ENCODE measurements at places on chromosomes 7 and 10. TPM values are rescaled to one million over a fixed set of nuclear protein-coding genes. Genes with fewer than 3 reads are reported as not detected.

GRCh38 chr10:8617792-8618191 is 563.3 kb downstream of the GATA3 start:
- no peak overlapping the region for H3K27ac ChIP-seq
- no peaks in the 10 kb centered on the region for H3K27me3 ChIP-seq
- H3K36me3 ChIP-seq, result no peaks in the 10 kb centered on the region

The MSMB gene
- not detected for total RNA-seq

DNA sequence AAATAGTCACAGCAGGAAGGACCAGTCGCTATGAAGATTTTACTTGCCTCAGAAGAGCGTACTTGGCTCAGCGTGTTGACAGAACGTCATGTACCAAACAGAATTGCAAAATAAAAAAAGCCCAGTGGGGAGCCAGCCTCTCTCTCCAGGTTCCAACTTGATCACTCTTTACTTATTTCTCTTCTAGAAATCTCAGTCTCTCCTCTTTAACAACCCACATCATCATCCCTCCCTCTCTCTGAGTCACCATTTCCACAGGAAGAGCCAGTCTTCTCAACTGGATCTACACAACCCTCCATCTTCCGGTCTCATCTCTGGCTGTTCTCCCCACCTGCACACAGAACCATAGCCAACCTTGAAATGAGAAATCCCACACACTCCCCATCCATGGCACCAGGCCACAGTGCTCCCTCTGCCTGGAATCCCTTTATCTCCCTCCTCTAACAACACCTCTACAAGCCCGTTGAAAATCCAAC is 718.3 kb downstream of the GRID1 start:
- DNase-seq, result no peak
- H3K4me3 ChIP-seq, result no peak overlapping the region
- H3K4me1 ChIP-seq, result no peaks in the 10 kb centered on the region

- peak; percentile 18 for DNase-seq
- H3K27ac ChIP-seq, result no peak overlapping the region
- H3K27me3 ChIP-seq, result no peaks in the 10 kb centered on the region
- H3K4me1 ChIP-seq, result peaks cover 17% of the 10 kb centered on the region
- H3K36me3 ChIP-seq, result peaks cover 11% of the 10 kb centered on the region
These were observed 241.3 kb downstream of the FANK1 start for GRCh38 chr10:126137562-126138221.

GRCh38 chr10:89783406-89783805 is 82.0 kb downstream of the KIF20B start:
- H3K4me1 ChIP-seq, result peaks cover 7% of the 10 kb centered on the region
- no peaks in the 10 kb centered on the region for H3K27me3 ChIP-seq
- H3K4me3 ChIP-seq, result no peak overlapping the region
- H3K27ac ChIP-seq, result no peak overlapping the region
- H3K36me3 ChIP-seq, result no peaks in the 10 kb centered on the region

DNA sequence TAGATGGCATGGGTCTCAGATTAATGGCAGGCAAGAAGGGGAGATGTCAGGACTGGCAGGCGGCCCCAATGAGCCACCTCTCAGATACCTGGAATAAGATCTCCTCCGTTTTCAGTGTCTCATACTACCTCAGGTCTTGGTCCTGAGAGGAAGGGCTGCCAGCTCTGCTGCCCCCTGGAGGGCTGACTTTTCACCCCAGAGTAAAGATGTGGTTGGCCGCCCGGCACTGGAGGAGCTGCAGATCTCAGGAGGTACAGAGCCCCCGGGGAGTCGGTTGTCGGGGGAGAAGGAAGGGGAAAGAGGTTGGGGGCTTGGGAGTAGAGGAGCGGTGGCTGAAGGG is 642 bp upstream of the COL13A1 start:
- no peaks in the 10 kb centered on the region for H3K27me3 ChIP-seq
- H3K27ac ChIP-seq, result no peak overlapping the region
- H3K4me3 ChIP-seq, result peak overlapping the region; percentile 83
- peak; percentile 70 for DNase-seq

The CHRM2 gene
- total RNA-seq, result 5.2 TPM

GRCh38 chr10:33487014-33487776 is 152.7 kb upstream of the NRP1 start:
- no peak overlapping the region for H3K27ac ChIP-seq
- peaks cover 16% of the 10 kb centered on the region for H3K4me1 ChIP-seq
- DNase-seq, result peak; percentile 23
- H3K36me3 ChIP-seq, result no peaks in the 10 kb centered on the region

DNA sequence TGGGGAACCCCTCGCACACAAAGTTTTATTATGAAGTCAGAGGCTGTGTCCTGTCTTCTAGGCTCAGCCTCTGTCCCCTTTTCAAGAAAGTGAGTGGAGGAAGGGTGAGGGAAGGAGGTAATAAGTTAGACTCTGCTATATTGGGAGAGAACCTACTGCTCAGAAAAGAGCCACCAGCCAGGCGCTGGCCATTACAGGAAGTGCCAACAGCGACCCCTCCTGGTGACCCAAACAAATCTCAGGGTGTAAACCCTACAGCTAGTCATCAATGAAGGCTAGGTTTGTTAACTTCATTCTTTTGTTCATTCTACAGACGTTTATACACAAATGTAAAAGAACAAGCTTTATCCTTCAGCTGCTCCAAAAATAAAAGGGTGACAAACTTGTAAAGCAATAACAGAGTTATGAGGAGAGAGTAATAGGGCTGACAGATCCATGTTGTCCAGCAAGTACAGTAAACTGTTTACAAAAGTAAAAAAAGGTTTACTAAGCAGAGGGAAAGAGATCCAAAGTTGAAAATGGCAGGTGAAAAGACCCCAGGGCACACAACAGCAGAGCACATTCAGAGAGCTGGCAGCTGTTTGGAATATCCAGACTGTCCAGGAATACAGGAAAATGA is 82.7 kb downstream of the FAM204A start:
- H3K4me1 ChIP-seq, result no peaks in the 10 kb centered on the region
- peaks cover 12% of the 10 kb centered on the region for H3K27me3 ChIP-seq
- no peaks in the 10 kb centered on the region for H3K36me3 ChIP-seq
- DNase-seq, result peak; percentile 72
- no peak overlapping the region for H3K4me3 ChIP-seq

DNA sequence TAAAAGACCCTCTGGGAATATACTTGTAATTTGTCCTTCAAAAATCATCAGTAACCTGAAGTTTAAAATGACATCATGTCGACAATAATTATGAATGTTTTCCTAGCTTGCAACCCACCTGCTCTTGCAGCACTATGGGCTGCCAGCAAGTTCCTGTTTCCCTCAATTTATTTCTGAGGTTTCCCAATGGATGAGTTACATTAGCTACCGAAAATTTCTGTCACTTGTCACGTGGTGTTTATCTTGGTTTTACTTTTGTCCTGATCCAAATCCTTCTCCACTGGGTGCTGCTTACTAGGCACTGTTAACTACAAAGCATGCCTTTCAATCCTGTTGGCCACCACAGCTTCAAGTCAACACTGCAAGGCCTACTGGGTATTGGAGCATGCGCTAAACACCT is 31.5 kb downstream of the GIMAP8 start:
- DNase-seq, result no peak
- no peaks in the 10 kb centered on the region for H3K36me3 ChIP-seq

DNA sequence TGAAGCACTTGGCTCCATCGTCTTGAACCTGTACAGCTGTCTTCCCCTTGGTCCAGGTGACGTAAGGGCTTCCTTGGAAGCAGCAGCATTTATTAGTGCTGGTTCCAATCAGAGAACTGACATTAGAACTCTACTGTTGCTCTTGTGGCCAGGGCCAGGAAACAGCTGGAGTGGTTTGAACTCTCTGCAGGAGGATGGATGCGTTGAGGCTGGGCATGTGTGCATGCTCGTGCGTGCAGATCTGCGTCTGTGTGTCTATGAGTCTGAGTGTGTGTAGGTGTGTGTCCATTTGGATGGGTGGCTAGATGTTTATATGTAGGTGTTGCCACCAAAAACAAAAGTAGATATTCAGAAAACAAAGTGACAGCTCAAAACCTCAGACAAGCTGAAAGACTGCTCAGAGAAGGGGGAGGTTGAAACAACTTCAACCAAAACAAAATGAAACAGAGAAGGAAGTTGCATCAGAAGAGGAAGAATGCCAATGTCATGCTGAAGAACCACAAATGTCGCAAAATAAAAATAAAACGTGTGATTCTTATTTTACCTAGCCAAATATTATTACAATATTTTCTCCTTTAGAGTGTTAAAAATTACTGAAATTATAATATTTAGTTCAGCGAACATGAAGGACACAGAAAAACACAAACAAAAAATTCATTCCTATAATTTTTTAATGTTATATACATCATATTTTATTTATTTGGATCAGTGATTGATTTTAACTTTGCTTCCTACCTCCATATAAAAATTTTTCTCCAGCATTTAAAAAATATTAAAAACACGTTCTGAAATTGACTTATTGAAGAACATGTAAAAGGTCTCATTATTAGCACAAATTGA is 96.1 kb upstream of the MKLN1 start:
- peak; percentile 44 for DNase-seq
- no peaks in the 10 kb centered on the region for H3K27me3 ChIP-seq
- H3K4me3 ChIP-seq, result no peak overlapping the region
- H3K27ac ChIP-seq, result no peak overlapping the region
- no peaks in the 10 kb centered on the region for H3K36me3 ChIP-seq
- H3K4me1 ChIP-seq, result peaks cover 18% of the 10 kb centered on the region

DNA sequence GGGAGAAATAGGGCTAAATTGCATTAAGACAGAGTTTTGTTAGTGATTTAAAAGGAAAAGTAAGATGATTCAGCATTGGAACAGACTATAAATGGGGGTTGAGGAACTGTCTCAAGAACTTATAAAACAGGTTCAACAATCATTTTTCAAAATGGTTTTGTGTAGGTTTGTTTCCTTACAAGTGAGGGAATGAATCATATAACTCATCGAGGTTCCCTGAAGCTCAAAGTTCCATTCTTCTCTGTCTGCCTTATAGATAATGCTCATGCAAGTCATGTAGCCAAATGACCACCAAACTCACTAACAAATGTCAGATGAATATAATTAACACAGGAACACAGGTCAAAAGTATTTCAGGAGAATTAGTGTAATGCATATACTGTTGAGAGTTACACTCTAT is 27.7 kb downstream of the ADAM22 start:
- H3K27me3 ChIP-seq, result no peaks in the 10 kb centered on the region
- H3K36me3 ChIP-seq, result no peaks in the 10 kb centered on the region
- H3K4me1 ChIP-seq, result no peaks in the 10 kb centered on the region
- H3K4me3 ChIP-seq, result no peak overlapping the region

GRCh38 chr10:102324061-102324460 is 71.4 kb upstream of the NFKB2 start:
- H3K4me3 ChIP-seq, result no peak overlapping the region
- H3K27me3 ChIP-seq, result no peaks in the 10 kb centered on the region
- peak; percentile 52 for DNase-seq
- no peak overlapping the region for H3K27ac ChIP-seq
- H3K36me3 ChIP-seq, result no peaks in the 10 kb centered on the region
- peaks cover 8% of the 10 kb centered on the region for H3K4me1 ChIP-seq

The BMPER gene
- total RNA-seq, result 97.3 TPM

GRCh38 chr10:132595854-132596253 is 58.3 kb downstream of the INPP5A start:
- H3K36me3 ChIP-seq, result no peaks in the 10 kb centered on the region
- H3K27ac ChIP-seq, result no peak overlapping the region
- DNase-seq, result no peak

DNA sequence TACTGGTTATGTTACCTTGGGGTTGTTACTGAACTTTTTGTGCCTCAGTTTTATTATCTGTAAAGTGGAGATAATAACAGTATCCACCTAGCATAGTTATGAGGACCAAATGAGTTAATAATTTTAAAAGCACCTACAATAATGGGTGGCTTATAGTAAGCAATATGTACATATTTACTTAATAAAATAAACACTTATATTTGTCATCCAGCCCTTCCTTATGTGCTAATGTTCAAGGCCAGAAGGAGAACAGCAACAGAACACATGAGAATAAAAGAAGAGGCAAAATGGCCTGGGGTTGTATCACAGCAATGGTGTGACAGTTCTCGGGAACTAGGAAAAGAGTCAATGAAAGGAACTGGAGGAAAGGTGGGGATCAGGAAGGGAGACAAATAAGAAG is 255.4 kb upstream of the LRGUK start:
- DNase-seq, result no peak
- no peaks in the 10 kb centered on the region for H3K36me3 ChIP-seq
- no peak overlapping the region for H3K4me3 ChIP-seq
- H3K4me1 ChIP-seq, result no peaks in the 10 kb centered on the region

DNA sequence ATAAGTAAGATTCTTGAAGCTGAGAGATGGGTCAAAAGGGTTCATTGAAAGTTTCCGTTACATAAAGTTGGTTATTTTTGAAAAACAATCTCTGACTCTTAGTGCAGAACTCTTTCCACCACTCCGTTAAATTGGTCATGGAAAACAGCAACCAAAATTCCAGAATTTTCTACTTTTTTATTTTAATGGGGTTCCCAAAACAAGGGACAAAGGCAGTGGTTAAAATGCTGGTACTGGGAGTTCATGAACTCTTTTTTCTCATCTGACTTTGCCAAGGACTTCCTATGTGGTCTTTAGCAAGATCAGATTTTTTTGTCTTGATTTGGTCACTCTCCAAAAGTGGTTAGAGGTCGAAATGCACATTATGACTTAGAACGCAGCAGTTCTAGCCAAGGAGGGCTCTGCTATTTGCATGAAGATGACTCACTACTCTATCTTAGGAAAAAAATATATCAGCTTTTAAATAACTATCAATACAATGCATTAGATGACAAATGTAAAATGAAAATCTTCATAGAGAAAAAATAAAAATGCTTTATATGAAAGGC is 145.7 kb downstream of the REEP3 start:
- H3K27me3 ChIP-seq, result no peaks in the 10 kb centered on the region
- peaks cover 37% of the 10 kb centered on the region for H3K4me1 ChIP-seq
- no peak overlapping the region for H3K4me3 ChIP-seq
- peak; percentile 86 for DNase-seq

DNA sequence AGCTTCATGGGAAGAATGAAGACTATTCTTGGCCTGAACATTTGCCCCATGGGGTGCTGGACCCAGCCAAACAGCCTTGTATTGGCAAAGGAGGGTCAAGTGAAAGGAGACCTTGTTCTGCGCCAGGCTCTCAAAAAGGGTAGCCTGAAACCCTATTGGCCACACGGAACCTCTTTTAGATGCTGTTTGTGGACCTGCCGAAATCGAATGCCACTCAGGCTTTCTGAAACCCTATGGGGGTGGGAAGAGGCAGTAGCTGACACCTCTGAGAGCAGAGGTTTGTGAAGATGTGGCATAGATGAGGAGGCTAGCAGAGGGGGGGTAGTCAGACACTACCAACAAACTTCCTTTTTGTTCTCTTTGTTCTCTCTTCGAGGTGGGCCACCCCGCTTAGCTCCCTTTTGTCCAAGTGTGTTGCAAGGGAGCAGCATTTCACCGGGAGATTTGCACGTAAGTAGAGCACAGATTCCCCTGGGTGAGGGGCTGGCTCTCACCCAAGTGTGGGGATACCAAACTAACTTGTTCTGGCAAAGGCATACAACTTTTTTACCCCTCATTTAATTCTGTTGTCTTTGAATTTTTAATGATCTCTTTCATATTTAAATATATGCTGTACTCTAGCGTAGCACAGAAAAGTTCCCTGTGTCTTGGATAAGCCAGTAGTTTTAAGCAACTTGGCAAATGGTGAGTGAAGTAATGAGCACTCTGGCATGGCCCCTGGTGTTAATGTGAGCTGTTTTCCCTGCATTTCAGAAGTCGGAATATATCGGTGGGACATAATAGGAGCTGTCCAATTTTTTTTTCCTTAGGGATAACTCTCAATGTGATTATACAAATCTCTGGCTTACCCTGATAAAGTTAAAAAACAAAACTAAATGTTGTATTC is 107.7 kb downstream of the SEPTIN7 start:
- DNase-seq, result no peak
- peaks cover 17% of the 10 kb centered on the region for H3K36me3 ChIP-seq
- H3K27me3 ChIP-seq, result no peaks in the 10 kb centered on the region

Data from GM23248 (cell line).